Forelimb muscle (tissue), 1 donor: ENCODE measurements at places on chromosomes 13 and 19.

GRCh38 chr13:28671126-28671792 is 12.3 kb downstream of the POMP start:
- DNase-seq, result no peak

DNA sequence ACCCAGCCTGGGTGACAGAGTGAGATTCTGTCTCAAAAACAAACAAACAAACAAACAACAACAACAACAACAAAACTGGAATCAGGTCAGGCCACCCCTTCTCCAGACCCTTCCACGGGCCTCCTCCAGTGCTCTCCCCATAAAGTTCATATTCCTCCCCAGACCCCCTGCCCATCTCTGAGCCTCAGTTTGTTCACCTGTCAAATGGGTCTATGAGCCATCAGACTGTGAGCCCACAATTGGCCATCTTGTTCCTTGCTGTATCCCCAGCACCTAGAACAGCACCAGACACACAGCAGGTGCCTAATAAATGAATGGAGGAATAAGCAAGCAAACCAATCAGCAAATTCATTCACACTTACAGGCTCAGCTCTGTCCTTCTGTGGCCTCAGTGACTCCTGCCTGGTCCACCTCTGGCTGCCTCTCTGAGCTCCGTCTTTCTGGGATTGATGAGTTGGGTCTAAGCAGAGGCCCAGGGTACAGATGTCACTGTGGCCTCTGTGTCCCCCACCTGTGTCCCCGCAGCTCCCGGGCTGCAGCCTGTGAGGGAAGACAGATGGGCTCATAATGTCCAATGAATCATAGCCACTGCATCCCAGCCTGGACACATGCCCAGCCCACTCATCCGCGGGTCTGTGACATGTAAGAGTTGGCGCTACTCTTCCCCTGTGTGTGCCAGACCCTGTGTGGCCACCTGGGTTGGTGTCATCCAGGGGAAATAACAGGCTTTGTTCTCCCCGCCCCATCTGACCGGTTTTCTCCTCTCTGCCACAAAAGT is 19.6 kb upstream of the PTPRS start:
- DNase-seq, result no peak

DNA sequence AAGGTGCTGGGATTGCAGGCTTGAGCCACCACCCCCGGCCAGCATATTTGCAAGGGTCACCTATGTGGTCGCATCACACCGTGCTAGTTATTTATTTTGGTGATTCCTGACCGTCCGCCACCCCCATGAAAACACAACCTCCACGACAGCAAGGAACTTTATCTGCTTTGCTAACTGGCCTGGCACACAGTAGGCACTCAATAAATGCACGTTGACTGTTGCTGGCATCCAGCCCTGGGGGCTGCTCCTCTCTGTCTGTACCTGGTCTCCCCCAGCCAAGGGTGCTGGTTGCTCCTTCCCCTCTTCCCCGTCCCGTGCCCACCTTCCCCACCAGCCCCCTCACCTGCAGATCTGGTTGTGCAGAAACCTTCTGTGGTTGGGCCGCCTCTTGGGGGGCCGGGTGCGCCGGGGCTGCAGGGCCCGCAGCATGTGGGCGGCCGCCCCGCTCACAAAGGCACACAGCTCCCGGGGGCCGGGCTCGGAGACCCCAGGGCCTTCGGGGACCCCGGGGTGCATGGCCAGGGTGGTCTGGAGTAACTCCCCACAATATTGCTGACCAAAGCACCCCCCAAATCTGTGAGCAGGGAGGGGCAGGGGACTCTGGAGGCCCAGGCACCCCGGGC is 401 bp downstream of the C19orf85 start:
- DNase-seq, result no peak

DNA sequence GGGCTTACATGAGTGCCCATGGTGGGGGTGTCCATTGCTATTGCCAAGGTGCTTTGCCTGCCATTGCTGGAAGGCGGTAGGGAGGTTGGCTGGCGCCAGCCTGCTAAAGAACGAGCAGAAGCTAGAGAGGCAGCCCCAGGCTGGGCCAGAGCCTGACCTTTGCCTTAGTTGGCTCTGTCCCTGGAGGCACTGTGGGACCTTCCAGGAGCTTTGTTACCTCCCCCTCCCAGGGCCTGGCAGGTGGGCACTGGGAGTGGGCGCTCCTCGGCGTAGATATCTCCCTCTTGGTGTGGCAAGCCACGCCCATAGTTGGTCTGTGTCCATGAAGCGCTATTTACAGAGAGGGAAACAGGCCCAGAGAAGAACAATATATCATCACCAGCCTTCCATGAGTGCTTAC is 2.3 kb upstream of the SLC25A42 start:
- no peak for DNase-seq

DNA sequence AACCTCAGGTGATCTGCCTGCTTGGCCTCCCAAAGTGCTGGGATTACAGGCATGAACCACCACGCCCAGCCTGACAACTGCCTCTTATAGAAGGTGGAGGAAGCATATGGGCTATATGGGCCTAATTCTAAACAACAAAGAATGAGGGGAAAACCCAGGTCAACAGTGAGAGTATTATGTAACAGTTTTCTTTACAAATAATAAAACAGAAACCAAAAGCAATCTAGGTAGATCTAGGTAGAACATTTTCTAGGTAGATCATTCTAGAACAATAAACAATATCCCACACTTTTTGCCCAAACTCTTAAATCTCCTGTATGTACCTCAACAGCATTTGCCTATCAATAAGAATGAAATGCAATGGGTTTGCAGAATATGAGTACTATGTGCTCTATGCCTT is 267.4 kb downstream of the ABCC4 start:
- DNase-seq, result no peak
